H4 (cell line): ENCODE measurements at places on chromosomes 4 and X. TPM values are rescaled to one million over a fixed set of nuclear protein-coding genes. Genes with fewer than 3 reads are reported as not detected.

DNA sequence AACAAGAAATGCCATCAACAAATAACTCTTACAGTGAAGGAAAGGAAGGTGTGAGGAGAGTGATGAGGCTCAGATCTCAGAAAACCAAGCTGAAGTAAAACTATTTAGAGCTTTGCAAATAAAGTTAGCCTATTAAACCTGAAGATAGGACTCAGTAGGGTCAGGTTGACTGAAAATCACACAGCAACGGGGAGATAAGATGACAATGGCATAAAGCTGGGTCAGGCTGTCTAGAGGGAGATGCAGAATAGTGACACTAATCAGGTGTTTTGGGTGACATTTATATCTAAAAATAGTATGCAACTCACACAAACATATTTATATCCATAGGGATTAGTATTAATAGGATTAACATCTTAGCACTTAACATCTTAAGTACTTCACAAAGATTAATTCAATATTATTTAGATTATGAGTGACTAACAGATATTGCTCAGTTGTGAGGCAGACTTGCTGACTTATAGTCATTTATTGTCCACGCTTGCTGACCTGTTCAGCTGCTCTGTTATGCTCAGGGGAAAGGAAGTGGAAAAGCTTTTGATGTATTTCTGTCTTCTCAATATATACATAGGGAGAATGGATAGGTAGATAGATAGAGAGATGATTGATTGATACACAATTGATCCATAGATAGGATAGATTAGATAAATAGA, 130.7 kb upstream of the GUCY1A1 start:
- no peak for DNase-seq

DNA sequence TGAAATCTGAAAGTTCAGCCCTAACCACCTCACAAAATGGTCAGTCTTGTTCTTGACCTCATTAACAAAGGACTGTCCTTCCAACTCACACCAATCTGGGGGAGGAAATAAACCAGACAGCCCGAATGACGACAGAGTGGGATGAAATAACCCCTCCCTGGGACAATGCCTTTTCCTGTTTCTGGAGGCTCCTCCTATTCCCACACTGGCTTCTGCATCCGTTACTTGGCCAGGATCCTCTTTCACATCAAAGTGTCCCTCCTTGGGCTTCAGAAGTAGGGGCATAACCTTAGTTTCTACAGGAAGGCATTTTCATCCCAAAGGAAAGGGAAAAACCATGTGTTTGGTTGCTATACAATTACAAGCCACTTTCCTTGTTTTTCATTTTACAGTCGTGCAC, 59.8 kb upstream of the RPL34 start:
- peak; percentile 15 for DNase-seq

- DNase-seq = no peak
Observed at GRCh38 chr4:127734976-127735375, 4.8 kb downstream of the SLC25A31 start.

GRCh38 chrX:153639177-153640044, 7.6 kb upstream of the DUSP9 start:
- no peak for DNase-seq

- DNase-seq = no peak
Observed at GRCh38 chr4:22539251-22539650, 23.4 kb upstream of the ADGRA3 start.

DNA sequence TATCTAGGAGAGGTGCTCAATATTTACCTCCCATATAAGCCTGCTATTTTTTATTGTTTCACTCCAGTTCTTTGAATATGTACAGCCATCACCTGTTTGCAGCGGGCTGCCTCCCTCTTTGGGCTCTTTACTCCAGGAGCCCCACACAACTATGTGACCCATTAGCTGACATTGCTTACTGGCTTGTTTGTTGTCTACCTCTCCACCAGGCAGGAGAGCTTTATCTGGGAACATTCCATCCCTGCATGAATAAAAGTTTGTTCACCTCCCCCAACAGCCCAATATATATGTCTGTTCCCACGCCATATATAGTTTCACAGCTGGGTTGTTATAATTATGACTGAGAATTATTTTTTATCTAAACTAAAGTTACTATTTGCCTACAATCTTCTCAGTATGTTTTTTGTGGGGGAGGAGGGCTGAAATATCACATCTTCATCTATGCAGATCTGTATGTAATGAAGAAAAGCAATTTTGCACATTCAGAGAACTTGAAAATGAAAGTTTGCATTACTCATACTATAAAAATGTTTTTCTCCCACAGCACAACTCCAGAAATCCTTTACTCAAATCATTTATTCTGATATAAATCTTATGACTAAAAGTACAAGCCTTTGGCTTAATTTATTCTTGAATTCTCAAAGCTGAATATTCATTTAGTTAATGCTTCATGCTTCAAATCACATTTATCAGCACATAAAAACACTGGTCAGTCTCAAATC, 61.2 kb upstream of the DAPP1 start:
- DNase-seq = no peak

- no peak for DNase-seq
Observed at GRCh38 chr4:166996216-166996615, 238.1 kb downstream of the SPOCK3 start.

- DNase-seq = peak; percentile 51
Observed at GRCh38 chr4:53431052-53431451, 53.6 kb downstream of the FIP1L1 start.

DNA sequence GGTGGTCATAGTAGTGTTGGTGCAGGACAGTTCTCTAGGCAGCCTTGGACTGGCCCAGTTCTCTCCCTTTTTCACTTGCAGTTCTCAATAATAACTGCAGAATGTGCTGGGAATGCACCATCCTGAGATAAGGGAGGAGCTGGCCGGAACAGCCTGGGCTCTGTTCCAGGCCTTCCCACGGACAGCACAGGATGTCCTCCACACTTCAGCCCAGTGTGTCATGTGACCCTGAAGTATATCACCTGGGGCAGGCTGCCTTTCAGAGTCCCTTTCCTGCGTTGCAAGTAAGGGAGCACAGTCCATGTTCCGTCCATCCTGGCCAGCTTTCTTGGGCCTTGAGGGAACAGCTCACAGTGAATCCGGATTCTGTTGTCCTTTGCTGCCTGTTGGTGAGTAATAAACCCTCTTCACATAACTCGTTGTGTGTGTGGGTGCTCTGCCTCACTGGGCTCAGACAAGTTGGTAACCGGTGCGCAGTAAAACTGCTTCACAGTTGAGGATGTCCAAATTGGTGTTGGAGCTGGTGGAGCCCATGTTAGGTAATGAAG, 32.3 kb upstream of the BBS12 start:
- peak; percentile 34 for DNase-seq

- peak; percentile 76 for DNase-seq
Observed at GRCh38 chrX:120456973-120457372, 12.1 kb downstream of the LAMP2 start.

GRCh38 chr4:116499-116898, 7.8 kb upstream of the ZNF718 start:
- no peak for DNase-seq

DNA sequence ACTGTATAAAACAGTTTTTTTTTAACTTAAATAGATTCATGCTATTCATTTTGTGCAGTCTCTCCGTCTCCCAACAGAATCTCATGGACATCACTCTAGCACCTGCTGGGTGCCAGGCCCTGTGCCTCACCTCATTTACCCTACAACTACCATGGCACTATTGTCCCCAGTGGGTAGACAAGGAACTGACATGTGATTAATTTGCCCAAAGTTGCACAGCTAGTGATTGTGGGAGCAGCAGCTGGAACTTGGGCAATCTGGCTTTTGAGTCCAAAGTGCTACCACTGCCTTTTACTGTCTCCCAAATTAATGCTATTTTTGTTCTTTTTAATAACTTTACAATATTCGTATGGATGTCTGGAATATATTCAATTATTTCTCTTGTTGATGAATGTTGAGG, 11.2 kb upstream of the PGRMC2 start:
- DNase-seq = no peak

- DNase-seq = no peak
Observed at GRCh38 chrX:107713203-107713542, 62.4 kb downstream of the TSC22D3 start.

DNA sequence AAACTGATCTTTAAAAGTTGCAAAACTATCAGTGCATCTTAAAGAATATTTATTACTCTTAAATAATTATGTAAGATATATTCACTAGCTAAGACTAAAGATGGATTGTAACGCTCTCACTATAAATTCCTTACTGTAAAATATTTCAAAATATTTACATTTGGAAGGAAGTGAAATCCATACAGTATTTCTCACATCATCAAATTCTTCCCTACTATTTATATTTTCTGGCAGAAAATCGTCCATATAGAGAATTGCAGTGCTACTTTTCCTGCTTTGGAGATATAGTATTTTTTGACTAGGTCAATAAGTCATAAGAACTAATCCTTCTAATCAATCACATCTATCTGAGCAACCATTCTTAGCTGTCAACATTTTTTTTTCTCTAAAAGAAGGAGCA, 52.9 kb downstream of the SCLT1 start:
- no peak for DNase-seq

GRCh38 chrX:106481341-106481740, 130.4 kb upstream of the RADX start:
- peak; percentile 41 for DNase-seq

DNA sequence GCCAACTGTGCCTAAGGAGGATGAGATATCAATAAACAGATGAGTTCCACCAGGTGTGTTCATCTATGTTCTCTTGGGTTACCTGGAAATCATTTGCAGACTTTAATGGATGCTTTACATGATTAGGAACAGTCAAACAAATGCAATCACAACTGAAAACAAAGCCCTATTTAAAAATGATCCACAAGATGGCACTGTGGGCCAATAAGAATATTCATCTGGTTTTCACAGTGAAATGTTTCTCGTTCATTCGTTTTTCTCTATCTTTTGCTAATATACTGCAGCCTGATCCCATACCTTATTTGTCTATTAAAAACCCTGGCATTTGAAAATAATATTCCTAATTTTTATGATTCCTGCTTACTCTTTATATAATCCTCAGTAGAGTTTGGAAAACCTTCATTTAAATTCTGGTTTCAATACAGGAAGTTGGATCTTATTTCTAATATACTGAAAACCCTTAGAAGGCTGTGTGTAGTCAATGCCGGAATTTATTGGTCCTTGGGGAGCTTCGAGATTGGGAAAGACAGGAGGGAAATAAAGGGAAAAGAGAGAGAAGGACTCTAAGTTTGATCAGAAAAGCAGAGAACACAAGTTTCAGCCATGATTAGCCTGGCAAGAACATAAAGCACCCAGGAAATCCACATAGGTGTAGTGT, 63.8 kb upstream of the TAPT1 start:
- DNase-seq = peak; percentile 34

DNA sequence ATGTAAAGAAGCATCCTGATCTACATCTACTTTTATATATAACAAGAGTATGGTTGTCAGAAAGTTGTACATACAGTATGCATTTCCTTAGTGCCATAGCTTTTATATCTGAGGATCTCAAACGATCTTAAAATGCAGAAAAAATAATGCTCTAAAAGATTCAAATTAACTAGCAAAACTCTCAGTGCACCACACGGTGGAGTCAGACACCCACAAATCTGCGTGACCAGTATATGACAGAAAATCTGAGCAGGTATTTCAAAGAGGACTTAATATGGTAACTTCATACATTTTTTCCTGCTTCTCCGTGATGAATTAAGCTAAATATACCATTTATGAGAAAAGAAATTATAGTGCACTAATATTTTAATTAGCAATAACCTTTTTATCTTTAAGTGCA, 803.0 kb downstream of the DMD start:
- peak; percentile 12 for DNase-seq

TCEAL9 gene
- 116 and 141 TPM in 2 replicates for total RNA-seq

CXorf51A gene
- total RNA-seq = not detected in 2 replicates

ETDC gene
- not detected in 2 replicates for total RNA-seq

CHRDL1 gene
- total RNA-seq = 0.16 and 1.2 TPM in 2 replicates

CTAG2 gene
- not detected in 2 replicates for total RNA-seq

GABRB1 gene
- total RNA-seq = 0.04 TPM in 1 of 2 replicates, not detected in the other

LRRC66 gene
- 0.15 TPM in 1 of 2 replicates, not detected in the other for total RNA-seq

FATE1 gene
- total RNA-seq = not detected in 2 replicates

PPP4R3C gene
- total RNA-seq = 0.04 and 0.06 TPM in 2 replicates
